GM12891 (cell line): ENCODE measurements at places on chromosomes 4 and X.

DNA sequence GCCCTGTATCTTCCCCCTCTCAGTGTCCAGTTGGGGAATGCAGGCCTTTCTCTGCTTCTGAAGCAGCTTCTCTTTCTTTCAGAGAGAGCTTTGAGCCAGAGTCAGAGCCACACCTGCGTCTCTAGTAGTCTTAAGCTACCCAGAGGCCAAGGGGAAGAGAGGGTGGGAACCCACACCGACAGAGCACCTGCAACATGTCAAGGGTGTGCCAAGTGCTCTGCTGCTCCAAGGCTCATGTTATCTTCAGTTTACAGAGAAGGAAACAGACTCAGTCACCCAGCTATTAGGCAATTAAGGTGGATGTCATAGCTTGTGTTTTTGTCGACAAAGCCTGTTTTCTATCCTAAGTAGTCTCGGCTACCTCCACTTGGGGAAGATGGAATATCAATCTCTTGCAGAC is 22.7 kb upstream of the RNF212 start:
- DNase-seq: no peak

GRCh38 chr4:151329217-151330007 is 4.0 kb upstream of the SH3D19 start:
- DNase-seq: no peak

DNA sequence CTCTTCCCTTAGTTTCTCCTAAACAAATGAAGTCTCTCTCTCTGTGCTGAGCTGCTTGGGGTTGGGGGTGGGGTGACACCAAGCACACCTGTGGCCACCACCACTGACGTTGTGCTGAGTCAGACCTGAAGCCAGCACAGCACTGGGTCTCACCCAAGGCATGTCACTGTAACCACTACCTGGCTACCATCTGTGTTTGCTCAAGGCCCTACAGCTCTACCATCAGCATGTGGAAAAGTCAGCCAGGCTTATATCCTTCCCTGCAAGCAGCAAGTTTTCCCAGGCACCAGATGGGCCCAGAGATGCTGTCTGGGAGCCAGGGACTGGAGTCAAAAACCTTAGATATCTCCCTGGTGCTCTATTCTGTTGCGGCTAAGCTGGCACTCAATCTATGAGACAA is 6.9 kb downstream of the CXCL10 start:
- no peak for DNase-seq

- no peak for DNase-seq
Observed at GRCh38 chr4:146852360-146852759, 93.3 kb downstream of the TTC29 start.

DNA sequence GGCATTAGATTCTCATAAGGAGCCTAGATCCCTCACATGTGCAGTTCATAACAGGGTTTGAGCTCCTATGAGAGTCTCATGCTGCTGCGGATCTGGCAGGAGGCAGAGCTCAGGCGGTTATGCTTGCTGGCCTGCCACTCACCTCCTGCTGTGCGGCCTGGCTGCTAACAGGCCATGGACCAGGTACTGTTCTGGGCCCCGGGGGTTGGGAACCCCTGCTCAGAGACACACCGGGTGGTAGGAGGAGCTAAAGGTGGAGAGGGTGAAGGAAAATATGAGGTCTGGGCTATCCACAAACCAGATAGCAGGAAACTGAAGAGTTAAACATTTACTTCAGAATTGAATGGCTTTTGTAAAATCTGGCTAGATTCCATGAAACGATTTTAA is 5.9 kb upstream of the F11 start:
- DNase-seq: no peak

DNA sequence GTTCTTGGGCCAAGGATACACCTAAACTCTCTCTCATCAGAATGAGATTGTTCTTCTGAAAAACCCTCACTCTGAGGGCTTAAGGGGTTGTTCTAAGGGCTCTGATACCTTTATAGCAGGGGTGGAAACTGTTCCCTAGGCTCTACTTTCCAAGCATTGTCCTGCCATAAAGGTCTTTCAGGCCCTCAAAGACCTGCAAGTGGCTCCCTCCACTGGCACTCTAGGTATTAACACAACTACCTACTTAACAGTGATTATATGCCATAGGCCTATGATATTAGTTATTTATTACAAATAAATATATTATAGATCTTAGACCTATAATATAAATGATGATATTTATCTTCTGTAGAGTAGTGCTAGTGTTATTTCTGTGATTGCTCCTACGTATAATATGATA is 473.7 kb upstream of the RPS6KA3 start:
- DNase-seq: no peak

DNA sequence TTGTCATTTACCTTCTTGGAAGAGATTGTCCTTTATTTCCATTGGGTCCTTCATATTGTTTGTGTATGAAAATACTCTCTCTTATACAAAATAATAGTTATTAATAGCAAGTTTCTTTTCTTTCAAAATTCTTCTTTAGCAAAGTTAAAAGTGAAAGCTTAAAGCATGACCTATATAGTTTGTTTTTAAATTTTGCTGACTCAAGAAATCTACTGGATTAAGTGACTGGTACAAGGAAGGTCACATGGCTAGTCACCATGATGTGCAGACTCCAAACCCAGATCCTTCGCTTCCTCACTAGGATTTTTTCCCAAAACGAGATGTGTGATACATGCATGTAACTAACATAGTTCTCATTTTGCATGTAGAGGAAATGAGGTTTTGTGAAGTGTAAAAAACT is 322.7 kb downstream of the FRMPD4 start:
- DNase-seq: no peak

DNA sequence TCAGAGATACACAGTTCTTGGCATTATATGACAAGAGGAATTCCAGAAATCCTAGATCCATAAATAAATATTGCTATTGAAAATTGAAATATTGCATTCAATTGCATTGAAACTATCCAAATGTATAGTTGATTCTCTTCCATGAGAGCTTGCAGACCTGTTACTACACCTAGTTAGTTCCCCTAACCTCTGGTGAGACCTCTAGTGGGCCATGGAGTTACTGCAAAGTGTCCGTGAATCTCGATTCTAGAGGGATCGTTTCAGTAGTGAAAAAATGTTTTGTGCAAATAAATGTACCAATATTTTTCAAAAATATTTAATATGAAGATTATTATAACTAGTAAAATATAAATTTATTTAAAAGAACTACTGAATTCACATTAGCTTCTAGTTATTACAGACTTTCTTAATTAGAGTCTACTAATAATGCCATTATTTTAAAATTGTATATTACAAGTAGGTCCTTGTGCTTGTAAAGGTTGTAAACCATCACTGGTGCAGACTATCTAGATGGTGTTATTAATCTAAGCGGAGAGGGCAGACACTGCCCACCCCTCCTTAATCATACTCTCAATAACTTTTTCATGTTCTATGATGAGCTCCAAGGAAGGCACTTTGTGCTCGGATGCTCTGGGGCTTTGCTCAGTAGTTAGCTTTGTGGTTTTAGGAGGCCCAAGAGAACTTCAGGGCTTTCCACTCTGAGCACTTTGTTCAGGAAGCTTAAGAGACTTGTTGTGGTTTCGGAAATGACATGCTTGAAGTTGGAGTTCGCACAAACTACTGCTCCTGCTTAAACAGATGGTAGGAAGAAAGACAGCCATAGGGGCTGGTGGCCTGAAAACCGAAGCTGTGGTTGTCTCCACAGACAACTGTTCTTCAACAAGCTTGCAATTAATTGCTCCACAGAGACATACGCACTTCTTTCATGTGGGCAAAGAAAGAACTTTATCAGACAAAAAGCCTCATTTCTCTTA is 42.8 kb downstream of the IL21 start:
- no peak for DNase-seq

DNA sequence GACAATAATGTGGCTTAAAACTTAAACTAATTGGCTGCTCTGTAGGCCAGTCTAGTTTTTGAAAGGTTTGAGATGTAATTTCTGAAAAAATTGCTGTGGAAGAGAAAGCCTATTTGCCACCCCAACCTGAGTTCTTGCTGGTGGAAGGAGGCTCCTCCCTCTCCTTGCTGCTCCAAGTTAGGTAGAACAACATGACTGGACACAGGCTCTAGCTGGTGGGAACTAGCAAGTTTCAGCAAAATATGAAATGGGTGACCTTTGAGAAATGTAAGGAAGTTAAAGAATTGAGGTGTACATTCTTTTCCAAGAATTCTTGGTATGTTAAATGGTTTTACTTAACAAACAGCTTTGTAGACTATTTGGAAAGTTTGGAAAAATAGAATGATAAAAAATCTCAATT is 8.0 kb downstream of the RPL34 start:
- no peak for DNase-seq

DNA sequence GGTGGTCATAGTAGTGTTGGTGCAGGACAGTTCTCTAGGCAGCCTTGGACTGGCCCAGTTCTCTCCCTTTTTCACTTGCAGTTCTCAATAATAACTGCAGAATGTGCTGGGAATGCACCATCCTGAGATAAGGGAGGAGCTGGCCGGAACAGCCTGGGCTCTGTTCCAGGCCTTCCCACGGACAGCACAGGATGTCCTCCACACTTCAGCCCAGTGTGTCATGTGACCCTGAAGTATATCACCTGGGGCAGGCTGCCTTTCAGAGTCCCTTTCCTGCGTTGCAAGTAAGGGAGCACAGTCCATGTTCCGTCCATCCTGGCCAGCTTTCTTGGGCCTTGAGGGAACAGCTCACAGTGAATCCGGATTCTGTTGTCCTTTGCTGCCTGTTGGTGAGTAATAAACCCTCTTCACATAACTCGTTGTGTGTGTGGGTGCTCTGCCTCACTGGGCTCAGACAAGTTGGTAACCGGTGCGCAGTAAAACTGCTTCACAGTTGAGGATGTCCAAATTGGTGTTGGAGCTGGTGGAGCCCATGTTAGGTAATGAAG is 32.3 kb upstream of the BBS12 start:
- no peak for DNase-seq

GRCh38 chr4:142549726-142550463 is 296.2 kb downstream of the INPP4B start:
- DNase-seq: no peak

GRCh38 chr4:120517966-120518365 is 404.6 kb downstream of the PRDM5 start:
- DNase-seq: no peak

- DNase-seq: no peak
Observed at GRCh38 chrX:134406356-134407064, 53.5 kb upstream of the HPRT1 start.

GRCh38 chrX:56519642-56520041 is 43.8 kb upstream of the UBQLN2 start:
- DNase-seq: no peak

- no peak for DNase-seq
Observed at GRCh38 chr4:2797545-2798305, 4.8 kb downstream of the SH3BP2 start.

DNA sequence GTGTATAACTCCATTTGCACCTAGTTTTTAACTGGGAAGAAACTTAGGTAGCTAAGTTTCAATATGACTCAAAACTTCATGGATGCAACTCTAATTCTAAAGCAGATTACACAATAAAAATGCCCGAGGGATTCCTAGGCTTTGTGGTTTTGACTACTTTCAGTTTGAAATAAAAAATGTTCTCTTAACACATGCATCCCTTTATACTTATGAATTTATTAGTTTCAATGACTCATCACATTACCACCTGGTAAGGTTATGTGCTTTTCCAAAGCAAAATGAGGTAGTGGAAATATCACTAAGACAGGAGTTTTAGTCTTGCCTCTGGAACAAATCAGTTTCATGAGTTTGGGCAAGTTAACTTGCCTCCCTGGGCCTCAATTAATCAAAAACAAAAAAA is 125.5 kb downstream of the OPHN1 start:
- DNase-seq: no peak

DNA sequence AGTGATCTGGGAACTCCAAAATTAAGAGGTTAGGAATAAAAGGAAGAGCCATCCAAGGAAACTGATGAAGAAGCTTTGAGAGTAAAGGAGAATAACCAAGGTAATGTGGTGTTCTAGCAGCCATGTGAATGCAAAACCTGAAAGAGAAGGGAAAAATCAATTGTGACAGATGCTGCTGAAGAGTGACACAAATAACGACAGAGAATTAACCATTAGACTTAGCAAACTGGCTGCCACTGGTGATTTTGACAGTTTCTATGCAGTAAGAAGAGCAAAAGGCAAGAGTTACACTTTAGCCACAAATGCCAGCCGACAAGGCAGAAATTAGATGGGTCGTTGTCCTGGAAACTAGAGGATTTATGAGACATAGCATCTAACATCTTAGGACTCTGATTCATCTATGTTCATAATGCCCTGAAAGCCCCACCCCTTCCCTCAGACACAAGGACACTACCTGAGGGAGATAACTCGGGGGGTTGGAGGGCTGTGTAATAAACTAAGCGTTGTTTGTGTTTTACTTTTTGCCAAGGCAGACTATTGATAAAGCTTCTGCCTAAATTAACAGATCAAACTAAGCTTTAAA is 13.0 kb upstream of the TMEM144 start:
- no peak for DNase-seq

GRCh38 chr4:122855353-122855890 is 28.8 kb downstream of the FGF2 start:
- DNase-seq: no peak

DNA sequence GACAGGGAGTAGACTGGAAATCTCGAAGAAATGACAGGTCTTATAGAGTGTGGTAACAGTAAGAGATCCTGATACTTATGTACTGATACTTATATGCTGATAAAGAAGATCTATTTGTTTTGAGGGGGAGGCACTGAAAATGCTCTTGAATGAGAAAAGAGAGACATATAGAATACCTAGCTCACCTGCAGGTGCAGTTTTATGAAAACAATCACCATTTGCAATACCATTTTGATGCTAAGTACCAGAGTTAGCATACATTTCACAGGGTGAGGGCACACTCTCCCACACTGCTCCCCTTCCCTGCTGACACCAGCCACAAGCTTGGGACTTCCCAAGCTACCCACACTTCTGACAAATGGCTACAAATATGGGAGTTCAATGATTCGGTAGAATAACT is 1490.1 kb upstream of the IGFBP7 start:
- DNase-seq: no peak

GRCh38 chrX:40872351-40872750 is 137.0 kb upstream of the MED14 start:
- no peak for DNase-seq

GRCh38 chr4:158535130-158535614 is 13.5 kb downstream of the RXFP1 start:
- no peak for DNase-seq

- DNase-seq: no peak
Observed at GRCh38 chr4:81605271-81605670, 133.6 kb upstream of the RASGEF1B start.

GRCh38 chr4:175772170-175772705 is 39.8 kb downstream of the GPM6A start:
- no peak for DNase-seq
